ENCODE measurements at places on chromosomes 12 and 14.

DNA sequence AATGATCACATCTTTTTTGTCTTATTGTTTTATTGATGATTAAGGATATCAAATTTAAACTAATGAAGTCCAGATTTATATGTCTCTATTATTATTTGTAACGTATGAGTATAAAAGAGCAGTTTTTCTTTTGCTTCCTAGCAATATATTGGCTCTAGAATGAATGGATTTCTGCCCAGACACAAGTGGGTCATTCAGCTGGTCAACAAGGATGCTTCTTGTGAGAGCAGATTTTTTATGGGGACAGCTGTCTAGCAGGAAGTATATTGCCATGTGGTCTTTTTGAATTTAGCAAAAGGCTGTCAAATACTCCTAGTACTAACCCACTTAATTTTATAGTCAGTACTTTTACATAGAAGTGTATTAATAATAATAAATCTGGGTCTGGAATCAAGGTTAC, 1071.1 kb upstream of the FLRT2 start:
- DNase-seq, result no peak

- no peak for DNase-seq
These were observed 99.2 kb downstream of the SLC41A2 start for GRCh38 chr12:104858611-104859543.

DNA sequence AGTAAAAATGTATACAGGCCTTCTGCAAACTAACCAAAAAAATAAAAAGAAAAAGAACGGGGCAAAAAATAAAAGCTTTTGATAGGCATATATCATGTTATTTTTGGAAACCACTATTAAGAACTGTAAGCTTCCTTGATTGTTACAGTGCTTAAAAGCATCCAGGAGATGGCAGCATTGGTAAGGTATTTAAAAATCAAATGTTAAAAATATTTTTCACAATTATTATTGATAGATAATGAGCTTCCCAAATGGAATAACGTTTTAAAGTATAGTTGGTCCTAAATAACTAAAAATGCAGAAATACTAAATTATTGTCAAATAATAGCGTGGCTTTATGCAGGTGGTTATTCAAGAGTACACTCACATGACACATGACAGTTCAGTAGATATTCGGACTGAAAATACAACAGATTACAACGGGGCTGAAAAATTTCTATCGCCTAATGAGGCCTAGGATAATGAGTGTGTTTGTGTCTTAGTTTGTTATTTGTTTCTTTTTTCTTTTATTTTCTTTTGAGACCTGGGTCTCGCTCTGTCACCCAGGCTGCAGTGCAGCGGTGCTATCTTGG, 127.2 kb upstream of the ATF7IP start:
- no peak for DNase-seq

GRCh38 chr12:112812600-112813406, 21.3 kb downstream of the RPH3A start:
- DNase-seq, result no peak

GRCh38 chr12:65536876-65537681, 258.6 kb downstream of the MSRB3 start:
- no peak for DNase-seq

DNA sequence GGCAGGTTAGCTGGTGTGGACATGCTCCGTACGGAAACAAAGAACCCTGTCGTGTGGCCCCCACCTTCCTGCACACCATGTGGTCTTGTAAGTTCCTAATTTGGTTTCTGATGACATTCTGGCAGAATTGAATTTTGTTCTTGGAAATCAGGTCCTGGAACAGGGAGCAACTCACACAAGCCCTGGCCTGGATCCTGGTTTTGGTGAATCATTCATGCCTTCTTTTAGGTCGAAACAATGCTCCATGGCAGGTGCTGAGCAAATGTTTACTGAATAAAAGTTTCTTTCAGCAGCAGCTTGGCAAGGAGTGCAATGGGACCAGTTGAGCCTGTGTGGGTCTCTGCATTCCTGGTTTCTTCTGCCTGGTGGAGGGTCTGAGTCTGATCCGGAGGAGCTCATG, 978.4 kb downstream of the BCL11B start:
- no peak for DNase-seq

DNA sequence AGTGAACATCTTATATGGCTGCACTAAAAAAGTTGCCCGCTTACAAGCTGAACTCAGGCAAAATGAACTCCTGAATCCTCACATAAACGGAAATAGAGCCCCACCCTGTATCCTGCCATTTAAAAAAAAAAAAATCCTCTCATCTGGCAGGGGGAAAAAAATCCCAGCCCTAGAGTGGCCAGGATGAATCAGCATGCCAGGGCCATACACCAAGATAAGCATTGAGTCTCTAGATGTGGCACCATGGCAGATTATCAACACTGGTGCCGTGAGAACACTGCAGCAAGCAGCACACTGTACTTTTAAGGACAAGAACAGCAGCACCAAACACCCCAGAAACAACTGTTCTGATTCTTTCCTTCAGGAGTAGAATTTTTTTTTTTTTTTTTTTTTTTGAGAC, 65.5 kb downstream of the RASSF3 start:
- DNase-seq, result no peak

- no peak for DNase-seq
These were observed 103.1 kb upstream of the MDM1 start for GRCh38 chr12:68435299-68435637.

GRCh38 chr12:123992118-123992825, 19.3 kb downstream of the ZNF664 start:
- no peak for DNase-seq

DNA sequence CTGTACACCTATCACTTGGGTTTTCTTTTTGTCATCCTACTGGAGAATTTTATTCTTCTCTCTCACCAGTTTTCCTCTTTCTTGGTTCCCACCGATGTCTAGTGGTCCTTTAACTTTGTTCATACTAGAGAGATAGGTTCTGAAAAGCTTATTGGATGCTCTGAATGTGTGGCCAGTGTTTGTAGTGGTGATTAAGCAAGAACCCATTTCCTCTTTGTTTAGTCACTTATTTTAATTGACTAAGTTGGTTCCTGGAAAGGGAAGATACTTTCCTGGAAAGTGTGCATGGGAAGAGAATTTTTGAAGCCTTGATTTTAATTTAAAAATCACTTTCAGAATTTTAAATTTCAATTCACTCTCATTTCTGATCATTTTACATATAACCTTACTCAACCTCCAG, 127.2 kb downstream of the OTOGL start:
- no peak for DNase-seq

DNA sequence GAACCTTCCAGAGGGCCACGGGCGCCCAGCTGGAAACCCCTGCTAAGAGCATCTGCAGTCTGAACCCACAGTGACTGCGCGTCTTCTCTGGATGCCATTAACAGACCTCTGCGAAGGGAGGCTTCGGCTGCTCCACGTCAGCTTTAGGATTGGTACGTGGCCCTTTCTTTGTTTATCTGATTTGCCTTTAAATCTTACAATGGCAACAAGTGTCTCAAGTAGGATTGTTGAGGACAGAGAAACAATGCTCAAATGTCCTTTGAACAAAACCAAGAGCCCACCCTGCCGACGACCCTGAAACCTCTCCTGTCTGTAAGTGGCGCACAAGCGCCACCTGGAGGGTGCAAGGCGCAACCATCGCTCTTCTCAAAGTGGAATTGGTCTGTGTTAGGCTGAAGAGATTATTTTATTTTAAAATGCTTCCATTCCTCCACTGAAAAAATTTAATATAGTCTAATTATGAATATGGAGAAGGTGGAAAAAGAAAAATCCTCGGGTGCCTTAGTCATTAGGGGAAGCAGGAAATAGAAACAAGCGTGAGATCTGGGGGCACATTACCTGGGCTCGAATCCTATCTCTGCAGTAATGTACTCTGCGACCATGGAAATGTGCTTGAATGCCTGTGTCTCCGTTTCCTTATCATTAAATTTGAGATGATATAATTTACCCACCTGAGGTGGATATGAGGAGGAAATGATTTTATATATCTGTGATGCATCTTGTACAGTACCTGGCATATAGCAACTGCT, 82.6 kb upstream of the PTPRB start:
- peak; percentile 22 for DNase-seq

- DNase-seq, result no peak
These were observed 5.9 kb downstream of the MMP17 start for GRCh38 chr12:131833896-131834641.

DNA sequence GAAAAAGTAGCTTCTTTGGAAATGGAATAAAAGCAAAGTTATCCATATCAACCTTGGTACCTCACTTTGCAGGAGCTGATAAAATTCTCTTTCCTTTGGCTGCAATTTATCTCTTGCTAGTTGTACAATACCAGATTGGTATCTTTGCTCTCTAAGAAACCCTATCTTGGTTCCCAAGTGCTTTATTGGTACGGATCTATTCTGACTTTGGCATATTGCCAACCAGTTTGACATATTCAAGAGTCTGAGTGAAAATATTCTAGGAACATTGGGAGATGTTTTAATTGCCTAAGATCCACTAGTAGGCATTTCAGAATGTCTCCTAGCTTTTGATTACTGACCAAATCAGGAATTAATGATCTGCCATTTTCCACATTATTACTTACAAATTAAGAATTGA, 167.2 kb upstream of the ATP2B1 start:
- no peak for DNase-seq

GRCh38 chr12:49979016-49979586, 6.4 kb downstream of the AQP6 start:
- no peak for DNase-seq

GRCh38 chr12:113002155-113002554, 23.8 kb downstream of the OAS2 start:
- no peak for DNase-seq

DNA sequence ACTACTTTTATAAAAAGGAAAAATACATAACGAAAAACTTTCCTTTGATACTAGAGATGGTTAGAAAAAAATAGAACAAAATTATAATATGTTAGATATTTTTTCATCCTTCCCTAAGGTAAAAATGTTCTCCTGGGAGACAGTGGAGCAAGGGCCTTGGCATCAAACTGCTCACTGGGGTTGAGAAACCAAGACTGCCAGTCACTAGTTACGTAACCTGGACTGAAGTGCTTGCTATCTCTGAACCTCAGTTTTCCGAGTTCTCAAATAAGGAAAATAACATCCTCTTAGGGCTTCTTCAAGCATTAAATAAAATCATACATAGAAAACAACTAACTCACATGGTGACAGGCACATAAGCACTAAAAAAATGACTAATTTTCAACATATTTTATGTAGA, 48.2 kb upstream of the FRMD6 start:
- DNase-seq, result no peak

GRCh38 chr14:95386536-95387095, 66.9 kb upstream of the CLMN start:
- no peak for DNase-seq

DNA sequence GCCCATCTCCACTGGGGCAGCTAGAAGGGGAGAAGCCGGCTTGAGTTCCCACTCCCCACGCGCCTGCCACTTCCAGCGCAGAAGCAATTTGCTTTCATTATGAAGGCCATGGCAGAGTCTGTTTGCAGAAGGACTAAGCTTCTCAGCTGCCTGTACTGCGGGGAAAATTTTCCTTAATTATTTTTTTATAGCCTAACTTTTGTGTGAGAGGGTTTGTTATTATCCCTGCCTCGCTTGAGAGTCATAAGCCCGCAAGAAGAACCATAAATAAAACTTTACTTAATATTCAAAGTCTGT, 56.0 kb upstream of the DLK1 start:
- no peak for DNase-seq

DNA sequence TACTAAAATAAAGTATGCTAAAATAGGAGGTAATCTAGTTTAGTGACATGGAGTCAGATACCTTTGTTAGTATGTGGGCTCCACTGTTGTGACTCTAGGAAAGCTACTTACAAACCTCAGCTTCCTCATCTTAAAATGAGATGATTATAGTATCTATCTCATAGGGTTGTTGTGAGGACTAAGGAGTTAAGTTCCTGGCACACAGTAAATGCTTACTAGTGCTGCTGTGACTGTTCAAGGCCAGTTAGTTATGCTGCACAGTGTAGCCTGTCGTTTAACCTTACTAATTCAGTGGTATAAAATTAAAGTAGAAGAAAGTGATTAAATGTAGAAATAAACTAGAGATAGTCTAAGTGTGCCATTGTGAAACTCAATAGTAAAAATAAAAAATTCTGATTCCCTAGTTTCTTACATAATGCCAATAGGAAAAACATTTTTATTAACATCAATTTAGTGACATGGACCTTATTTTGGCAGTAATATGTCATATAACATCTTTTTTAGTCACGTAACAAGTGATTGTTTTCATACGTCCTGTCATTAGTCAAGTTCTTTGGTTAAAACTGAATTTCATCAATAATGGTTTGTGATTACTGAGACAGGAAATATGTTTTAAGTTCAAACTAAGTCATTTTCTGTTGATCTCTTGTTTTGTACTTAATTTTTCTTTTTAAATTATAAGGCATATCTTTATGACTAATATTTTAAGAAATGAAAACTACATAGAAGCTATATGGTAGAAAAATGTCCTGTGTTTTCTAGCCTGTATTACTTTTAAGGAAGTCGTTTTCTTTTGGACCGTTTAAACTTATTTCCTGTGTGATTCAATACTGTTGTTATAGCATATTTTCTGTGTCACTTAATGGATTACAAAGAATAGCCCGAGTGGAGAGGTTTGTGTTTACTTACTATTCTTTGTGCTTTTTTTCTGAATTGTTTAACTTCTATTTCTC, 74.0 kb downstream of the PCNX1 start:
- no peak for DNase-seq

DNA sequence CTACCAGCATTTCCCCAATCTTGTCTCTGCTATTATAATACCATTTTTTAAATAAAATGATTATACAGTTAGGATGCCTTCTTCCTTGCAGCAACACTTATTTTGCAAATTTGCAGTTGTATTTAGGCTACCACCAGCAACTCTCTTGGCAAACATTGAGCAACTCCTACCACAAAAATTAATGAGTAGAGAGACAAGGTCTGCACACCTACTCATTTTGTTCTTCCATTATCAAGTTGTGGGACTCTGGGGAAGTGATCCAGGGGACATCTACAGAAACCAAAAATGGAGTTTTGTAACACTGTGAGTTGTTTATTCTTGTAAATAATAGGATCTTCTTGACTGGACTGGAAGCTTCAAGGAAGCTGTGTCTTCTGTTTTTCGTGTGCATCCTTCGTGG, 38.6 kb downstream of the DGLUCY start:
- DNase-seq, result no peak

DNA sequence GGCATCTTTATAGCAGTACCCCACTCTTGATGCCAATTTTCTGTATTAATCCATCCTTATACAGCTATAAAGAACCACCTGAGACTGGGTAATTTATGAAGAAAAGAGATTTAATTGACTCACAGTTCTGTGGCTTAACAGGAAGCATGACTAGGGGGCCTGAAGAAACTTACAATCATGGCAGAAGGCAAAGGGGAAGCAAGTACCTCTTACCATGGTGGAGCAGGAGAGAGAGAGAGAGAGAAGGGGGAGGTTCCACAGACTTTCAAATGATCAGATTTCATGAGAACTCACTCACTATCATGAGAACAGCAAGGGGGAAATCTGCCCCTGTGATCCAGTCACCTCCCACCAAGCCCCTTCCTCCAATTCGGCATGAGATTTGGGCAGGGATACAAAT, 84.4 kb downstream of the SLC24A4 start:
- DNase-seq, result no peak
